ENCODE measurements at places on chromosomes 16 and 17.

DNA sequence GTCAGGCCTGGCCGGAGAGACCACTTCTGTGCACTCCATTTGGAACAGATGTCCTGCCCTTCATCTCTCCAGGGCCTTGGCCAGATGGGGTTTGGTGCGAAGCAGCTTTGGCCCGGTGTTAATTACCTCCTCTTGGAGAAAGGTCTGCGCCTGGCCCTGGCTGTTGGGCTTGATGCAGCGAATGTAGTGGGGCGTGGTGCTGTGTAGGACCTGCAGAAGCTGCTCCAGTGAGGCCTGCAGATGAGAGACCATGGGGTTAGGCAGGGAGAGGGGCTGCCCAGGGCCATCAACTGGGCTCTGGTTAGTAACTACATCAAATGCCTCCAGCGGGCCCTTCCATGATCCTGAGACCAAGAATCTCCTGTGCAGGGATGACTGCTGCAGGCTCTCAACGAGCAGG, 18.7 kb downstream of the ZNHIT3 start:
- no peak for DNase-seq

DNA sequence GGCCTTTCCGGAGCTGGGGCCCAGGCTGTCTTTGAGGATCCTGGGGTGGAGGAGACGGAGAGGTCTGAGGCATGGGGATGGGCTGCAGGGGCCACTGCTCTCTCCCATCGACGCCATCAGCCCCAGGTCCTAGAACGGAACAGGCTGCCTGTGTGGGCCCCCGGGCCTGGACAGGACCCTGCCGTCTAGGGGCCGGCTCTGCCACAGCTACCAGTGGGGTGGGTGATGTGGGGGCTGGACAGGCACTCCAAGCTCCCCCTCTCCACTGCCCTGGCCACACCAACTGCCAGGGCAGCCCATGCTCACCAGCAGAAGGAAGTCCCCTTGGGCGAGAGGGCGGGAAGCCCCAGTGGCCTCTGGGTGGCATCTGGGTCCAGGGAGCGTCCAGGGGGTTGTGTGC, 37.8 kb downstream of the ENGASE start:
- DNase-seq: no peak

DNA sequence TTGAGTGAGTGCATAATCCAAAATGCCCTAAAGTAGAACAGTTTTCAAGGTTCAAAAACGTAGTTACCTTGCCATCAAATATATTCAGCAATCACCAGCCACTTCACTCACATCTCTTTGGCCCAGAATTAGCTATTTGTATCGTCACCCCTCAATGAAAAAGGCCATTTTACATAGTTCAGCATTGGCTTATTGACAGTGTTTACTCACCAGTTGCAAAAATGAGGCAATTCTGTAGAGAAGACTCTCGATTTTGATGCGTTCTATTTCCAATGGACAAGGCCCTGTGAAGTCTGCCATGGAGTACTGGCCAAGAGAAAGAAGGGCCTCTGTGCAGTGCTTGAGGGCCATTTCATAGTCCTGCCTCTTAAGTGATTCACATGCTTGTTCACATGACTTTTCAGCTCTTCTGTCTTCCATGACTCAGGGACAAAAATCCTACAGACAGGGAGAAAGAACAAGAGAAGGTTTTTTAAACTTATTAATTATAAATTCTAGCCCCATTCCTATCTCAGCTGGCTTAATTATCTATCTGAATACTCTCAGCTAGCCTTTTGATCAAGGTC, 26.5 kb downstream of the HELZ start:
- no peak for DNase-seq

DNA sequence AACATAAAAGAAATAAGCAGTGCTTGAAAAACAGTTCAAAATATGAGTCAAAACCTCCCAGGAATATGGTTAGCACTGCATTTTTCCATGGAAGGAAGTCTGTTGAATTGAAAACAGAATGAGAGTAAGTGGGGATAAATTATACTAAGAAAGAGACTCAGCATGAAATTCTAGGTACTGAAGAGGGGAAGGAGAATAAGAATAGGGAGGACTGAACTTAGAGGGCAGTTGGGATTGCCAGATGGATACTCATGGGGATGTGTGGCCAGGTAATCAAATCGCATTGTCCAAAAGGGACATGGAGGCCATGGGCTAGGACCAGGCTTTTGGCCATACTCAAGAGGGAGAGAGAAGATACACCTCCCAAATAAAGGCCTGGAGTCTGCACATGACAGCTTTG, 247.9 kb downstream of the CDH13 start:
- no peak for DNase-seq

DNA sequence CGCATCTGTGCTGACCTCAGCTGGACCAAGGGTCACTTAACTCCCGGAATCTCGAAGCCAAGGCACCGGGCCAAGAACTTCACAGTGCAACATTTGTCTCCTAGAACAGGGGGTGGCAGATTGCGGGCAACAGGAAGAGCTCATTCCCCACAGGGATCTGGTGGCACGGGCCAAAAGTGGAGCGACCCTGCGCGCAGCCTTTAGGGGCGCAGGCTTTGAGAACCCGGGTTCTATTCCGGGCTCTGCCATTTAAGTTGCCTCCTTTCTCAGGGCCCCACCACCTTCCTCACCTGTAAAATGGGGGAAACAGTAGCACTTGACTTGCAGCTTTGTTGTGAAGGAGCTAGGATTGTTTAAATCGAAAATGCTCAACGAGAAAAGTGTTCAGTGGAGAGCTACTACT, 651 bp downstream of the SHMT1 start:
- no peak for DNase-seq

DNA sequence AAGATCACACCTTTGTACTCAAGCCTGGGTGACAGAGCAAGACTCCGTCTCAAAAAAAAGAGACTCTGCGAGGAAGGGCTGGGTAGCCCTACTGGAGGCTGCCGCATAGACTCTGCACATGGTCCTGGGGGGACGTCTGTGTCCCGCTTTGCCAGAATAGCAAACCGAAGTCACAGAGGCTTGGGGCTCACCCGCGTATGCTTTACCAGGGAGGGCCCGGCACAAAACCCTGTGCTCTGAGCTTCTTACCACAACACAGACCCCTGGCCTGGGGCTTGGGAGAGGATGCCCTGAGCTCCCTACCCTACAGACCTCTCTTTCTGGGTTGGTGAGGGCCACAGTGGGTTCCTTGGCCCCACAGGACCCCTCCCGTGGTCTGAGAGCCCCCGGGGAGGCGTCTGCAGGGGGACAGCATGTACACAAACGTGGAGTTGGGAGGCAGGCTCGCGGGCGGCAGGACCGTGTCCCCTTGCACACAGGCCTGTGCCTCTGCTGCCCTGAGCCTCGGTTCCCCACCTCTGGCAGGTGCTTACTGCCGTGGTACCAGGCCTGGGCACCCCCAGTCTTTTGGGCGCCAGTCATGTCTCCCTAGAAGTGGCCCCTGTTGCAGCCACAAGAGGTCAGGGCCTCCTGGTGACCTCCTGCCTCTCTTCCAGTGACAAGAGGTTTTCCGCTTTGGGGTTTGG, 13.8 kb downstream of the CPNE7 start:
- DNase-seq: no peak

DNA sequence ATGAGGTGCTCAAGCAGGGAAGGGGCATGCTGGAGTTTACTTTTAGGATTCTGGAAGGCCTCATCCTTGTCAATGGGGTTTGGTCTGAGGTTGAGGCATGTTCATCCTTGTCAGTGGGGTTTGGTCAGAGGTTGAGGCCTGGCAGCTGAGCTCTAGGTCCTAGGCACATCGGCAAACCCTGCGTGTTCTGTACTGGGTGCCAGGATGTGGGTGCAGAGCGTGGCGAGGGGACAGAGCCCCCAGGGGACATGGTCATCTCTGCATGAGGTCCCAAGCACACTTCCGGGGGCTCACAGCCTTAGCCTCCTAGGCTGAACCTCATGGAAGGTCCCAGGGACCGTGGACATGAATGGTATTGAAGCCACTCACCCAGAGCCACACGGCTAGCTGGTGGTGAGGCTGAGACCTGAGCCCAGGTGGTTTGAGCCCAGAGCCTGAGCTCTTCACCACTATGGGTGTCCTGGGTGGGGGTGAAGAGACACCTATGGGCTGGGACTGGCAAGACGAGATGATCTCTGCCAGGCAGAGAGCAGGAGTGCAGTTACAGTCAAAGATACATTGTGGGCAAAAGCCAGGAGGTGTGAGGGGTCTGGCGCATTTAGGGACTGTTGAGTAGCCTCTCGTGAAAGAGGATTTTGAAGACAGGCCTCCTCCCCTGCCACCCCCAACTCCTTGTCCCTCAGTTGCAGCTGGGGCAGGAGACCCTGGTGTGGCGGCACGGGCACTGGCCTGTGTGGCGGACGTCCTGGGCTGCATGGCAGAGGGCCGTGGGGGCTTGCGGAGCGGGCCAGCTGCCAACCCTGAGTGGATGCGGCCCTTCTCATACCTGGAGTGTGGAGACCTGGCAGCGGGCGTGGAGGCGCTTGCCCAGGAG, 19.3 kb downstream of the FCSK start:
- DNase-seq: no peak

- DNase-seq: peak; percentile 12
Measured at GRCh38 chr17:66165537-66166123, 26.3 kb downstream of the CEP112 start.
